Fibroblast of skin of left biceps (primary cell): ENCODE measurements at places on chromosomes 5 and 9.
A peak's percentile ranks its signal among the peaks of the same experiment; 100 is the strongest.

DNA sequence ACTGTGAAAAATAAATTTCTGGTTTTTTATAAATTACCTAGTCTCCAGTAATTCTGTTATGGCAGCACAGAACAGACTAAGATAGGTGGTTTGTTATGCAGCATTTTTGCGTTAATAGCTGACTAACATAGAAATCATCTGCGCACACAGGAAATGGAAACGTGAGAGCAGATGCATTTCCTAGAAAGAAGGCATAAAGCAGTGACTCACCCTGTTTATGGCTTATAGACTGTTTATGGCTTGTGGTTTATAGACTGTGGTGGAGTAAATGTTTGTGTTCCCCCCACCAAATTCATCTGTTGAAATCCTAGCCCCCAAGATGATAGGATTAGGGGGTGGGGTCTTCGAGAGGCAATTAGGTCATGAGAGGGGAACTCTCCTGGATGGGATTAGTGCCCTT, 18.3 kb upstream of the OSMR start:
- DNase-seq = no peak

DNA sequence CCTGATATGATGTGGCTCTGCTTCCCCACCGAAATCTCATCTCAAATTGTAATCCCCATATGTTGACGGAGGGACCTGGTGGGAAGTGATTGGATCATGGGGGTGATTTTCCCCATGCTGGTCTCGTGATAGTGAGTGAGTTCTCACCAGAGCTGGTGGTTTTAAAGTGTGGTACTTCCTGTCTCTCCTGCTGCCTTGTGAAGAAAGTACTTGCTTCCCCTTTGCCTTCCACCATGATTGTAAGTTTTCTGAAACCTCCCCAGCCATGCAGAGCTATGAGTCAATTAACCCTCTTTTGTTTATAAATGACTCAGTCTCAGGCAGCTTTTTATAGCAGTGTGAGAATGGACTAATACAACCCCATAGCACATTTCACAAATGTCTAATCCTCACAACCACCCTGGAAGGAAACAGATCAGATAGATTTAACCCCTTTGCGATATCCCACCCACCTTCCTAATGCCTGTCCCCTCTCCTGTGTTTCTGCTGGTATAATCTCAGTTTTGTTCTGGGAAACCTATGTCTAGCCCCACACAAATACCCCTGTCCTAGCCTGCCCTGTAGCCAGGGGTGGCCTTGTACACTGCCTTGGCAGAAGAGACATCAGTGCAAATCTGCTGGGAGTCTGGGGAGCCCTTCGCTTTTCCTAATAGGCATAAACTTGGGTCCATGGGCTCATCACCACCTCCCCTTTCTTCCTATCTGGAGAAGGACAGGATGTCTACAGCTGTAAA, 157.0 kb upstream of the RAI14 start:
- DNase-seq = peak; percentile 55

- no peak for DNase-seq
Measured at GRCh38 chr5:112649882-112650281, 87.8 kb upstream of the APC start.

DNA sequence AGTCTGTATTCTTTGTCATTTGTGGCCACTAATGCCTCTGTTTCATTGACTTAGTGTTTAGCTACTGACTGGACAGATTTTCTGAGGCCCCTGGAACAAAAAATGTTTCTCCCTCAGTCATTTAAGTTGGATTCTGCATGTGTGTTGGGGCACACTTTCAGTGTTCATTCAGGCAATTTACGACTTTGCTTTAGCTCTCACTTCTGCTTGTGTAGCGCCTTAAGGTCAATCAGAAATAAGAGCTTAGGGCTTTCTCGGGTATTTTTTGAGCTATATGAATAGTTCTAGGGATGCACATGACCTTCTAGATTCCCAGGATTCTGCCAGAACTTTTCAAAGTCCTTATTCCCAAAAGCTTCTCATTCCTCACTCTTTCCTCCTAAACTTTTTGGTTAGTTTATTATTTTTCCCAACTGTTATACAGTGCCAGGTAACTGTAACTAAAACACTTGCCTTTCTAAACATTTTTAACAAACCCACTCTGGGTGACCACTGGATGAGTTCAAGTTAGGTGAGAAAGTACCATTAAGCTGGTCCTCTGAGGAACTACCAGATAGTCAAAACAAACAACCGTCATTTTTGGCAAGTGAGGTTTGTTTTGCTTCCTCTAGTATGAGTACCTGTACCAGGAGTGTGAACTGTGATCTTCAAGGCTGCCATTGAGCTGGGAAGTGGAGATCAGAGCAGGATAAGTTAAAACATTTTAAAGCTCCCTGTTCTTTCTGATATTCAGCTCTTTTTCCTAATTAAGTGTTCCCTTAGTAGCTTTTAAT, 571.3 kb upstream of the TLE4 start:
- DNase-seq = no peak

DNA sequence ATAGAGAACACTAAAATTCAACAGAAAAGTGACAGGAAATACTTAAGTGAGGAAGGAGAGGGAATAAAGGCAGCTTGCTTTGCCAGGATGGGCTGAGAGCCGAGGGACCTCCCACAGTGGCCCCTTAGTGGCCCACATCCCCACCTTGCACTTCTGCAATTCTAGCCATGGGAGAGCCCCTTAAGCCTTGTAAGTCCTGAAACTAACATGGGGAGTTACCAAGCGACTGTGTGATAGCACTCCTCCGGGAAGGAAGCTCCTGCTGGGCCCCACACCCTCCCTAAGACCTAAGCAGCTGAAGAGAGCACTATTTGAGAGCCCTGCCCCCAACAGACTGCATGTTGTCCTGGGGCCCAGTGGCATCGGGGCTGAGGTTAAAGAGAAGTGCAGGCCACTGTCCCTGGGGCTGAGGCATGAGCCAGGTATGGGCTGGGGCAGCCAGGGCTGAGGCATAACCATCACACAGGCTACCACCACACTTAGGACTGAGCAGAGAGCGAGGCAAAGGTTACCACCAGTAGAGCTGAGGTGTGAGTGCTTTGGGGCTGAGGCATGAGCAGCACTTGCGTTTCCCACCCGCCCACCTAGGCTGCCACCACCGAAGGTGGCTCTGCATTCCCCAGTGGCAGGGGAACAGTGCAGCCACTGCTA, 301.8 kb upstream of the TRPC7 start:
- DNase-seq = no peak

GRCh38 chr5:453725-454481, 10.9 kb downstream of the EXOC3 start:
- DNase-seq = no peak

- peak; percentile 61 for DNase-seq
Measured at GRCh38 chr9:113808391-113809358, 67.4 kb upstream of the ZNF618 start.

- no peak for DNase-seq
Measured at GRCh38 chr9:104921067-104921741, 6.8 kb downstream of the ABCA1 start.

DNA sequence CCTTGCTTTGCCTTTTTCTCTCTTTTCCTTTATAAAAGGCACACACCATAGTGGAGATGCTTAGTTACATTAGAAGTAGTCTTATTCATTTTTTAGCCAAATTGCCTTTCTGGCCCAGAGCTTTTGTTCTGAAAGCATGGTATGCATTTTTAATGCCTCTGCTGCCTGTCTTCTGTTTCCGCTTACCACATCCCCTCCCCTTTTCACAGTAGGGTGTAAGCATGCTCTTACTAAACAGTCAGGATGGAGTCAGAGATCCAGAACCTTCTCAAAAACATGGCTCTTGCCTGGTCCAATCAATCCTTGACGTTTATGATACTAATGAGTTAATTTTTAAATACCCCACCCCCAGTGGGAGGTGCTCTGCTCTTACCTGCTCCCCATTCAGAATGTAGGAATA, 22.5 kb downstream of the PPP3R2 start:
- DNase-seq = no peak
